ENCODE measurements at places on chromosomes 1 and 21.

GRCh38 chr1:171139890-171140289 lies 45.2 kb upstream of the FMO2 start:
- no peak overlapping the region for H3K27ac ChIP-seq
- H3K4me1 ChIP-seq = no peaks in the 10 kb centered on the region
- peaks cover 3% of the 10 kb centered on the region for H3K27me3 ChIP-seq
- no peak overlapping the region for H3K4me3 ChIP-seq

- no peak overlapping the region for H3K4me3 ChIP-seq
- H3K27ac ChIP-seq = no peak overlapping the region
These were observed 326.8 kb downstream of the ASTN1 start for GRCh38 chr1:176837708-176838107.

GRCh38 chr1:40394491-40395172 lies 21.1 kb downstream of the SMAP2 start:
- H3K4me1 ChIP-seq = peaks cover 49% of the 10 kb centered on the region
- H3K27me3 ChIP-seq = no peaks in the 10 kb centered on the region
- H3K27ac ChIP-seq = peak overlapping the region; percentile 19
- H3K4me3 ChIP-seq = no peak overlapping the region
- DNase-seq = peak; percentile 78
- peaks cover 6% of the 10 kb centered on the region for H3K36me3 ChIP-seq

- no peak overlapping the region for H3K4me3 ChIP-seq
- H3K4me1 ChIP-seq = no peaks in the 10 kb centered on the region
- no peaks in the 10 kb centered on the region for H3K36me3 ChIP-seq
- H3K27me3 ChIP-seq = no peaks in the 10 kb centered on the region
- H3K27ac ChIP-seq = no peak overlapping the region
These were observed 37.7 kb upstream of the COL6A1 start for GRCh38 chr21:45943630-45944540.

Measured in common myeloid progenitor, CD34-positive (primary cell).